ENCODE measurements at places on chromosomes 5 and 9. TPM values are rescaled to one million over a fixed set of nuclear protein-coding genes. Genes with fewer than 3 reads are reported as not detected.
A peak's percentile ranks its signal among the peaks of the same experiment; 100 is the strongest.

- DNase-seq = no peak
Observed at GRCh38 chr9:4321554-4321953, 21.7 kb upstream of the GLIS3 start.

ARID3C gene
- total RNA-seq = not detected

SERF1A gene
- total RNA-seq = 10.3 TPM

DNA sequence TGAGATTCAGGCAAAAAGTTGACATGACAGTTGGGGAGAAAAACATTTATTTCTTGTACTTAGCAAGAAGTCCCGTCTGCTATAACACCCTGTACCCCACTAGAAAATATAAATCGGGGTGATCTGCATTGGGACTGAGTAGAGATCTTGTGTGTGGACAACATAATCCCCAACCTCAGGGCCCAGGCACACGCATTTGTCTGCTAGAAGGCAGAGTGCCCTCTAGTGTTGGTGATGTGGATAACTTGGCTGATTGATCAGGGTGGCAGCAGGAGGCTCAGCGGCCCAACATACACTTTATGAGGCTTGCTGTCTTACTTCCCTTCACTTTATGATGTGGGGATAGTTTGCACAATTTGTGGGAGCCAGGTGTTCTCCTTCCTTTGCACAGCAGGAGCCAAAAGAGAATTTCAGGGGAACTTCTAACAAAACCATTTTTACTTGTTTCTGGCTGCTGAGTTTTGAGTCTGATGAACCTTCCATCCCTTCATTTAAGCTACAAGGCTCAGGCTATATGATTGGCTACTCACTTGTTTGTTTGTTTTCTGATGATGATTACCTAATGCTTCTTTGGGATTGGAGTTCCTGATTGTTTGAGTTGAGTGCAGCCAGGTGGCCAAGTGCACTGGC lies 263.2 kb downstream of the DMAC1 start:
- DNase-seq = peak; percentile 55

- DNase-seq = no peak
Observed at GRCh38 chr9:77906991-77907390, 124.6 kb downstream of the GNAQ start.

- no peak for DNase-seq
Observed at GRCh38 chr9:34169125-34169524, 9.7 kb upstream of the UBAP1 start.

PCDH1 gene
- 127 TPM for total RNA-seq

DNA sequence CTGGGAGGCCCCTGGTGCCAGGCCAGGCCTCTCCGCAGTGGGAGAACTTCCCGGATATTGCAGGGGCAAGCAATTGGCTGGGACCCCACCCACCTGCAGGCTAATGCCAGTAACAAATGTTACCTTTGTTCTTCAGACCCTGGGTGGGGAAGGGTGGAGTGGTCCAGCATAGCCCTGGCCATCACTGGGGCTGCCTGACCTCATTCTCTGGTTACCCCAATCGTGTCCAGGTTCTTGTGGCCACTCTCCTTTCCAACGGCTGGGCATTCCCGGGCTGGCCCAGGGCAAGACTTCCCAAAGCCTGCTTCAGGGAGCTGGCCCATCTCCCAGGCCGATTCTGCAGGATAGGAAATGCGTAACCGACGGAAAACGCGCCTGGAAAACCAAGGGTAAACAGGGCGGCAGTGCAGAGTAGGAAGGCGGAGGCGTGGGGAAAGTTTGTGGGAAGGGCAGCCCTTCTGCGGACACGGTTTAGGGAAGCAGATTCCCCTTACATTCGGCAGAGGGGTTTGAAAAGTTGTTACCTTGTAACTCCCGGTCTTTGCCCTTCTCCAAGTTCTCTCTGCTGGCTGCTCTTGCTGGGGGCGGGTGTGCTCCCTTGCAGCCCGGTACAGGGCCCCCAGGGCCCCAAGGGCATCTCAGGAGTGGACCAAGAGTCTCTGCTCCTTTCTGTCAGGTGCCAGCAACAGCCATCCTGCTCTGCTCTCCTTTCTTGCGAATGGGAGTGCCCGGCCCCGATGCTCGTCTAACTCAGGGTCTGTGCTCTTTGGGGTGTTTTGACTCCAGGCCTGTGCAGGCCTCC lies 3.5 kb downstream of the NRARP start:
- no peak for DNase-seq

- peak; percentile 83 for DNase-seq
Observed at GRCh38 chr9:130446101-130446861, 1.5 kb downstream of the ASS1 start.
